ENCODE measurements at places on chromosomes 1 and 21. TPM values are rescaled to one million over a fixed set of nuclear protein-coding genes. Genes with fewer than 3 reads are reported as not detected.

- no peak for DNase-seq
These were observed 26.8 kb downstream of the NFIA start for GRCh38 chr1:61109158-61109557.

The OLIG2 gene
- polyA plus RNA-seq, result not detected

DNA sequence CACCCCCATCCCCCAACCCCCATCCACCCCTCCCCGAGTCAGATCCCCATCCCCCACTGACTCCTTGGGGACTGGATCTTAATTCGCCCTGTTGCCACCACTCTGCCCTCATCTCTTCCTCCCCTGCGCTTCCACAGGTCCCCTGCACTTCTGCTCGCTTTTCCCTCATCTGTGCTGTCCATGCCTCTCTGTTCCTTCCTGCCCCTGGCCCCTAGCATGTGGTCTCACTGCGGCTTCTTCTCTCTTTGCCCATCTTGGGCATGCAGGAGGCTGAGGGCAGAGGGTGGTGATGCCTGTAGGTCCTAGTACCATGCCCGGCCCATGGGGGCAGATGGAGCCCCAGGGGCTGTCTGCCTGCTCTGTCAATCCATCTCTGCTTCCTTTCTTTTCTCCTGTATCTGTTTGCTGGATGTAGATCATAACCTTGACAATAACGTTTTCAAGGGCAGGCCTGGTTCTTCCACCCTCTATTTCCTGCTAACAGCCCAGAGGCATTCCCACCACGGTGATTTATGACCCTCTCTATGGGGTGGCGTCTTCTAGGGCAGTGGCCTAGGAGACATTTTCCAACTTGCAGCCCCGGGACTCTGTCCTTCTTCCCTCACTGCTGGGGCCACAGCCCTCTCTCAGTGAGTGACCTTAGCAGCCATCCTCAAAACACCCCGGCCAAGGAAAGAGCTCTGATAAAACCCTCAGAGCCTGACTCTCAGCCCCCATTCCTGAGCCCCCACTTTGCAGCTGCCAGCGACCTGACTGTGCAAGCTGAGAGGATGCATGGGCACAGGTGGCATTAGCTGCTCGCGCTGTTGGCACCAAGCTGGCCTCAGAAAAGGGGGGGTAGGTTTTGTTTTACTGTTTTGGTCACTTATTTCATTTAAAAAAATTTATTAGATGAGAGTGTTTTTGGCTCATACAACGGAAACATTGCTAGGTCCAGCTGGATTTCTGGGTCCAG is 33.9 kb downstream of the TMEM51 start:
- no peak for DNase-seq

GRCh38 chr1:3777647-3778589 is 5.4 kb downstream of the SMIM1 start:
- no peak for DNase-seq

- no peak for DNase-seq
These were observed 100.0 kb upstream of the HNRNPU start for GRCh38 chr1:244964112-244964971.

GRCh38 chr21:26719750-26720149 is 125.5 kb downstream of the ADAMTS1 start:
- no peak for DNase-seq

The ZNF683 gene
- not detected for polyA plus RNA-seq

DNA sequence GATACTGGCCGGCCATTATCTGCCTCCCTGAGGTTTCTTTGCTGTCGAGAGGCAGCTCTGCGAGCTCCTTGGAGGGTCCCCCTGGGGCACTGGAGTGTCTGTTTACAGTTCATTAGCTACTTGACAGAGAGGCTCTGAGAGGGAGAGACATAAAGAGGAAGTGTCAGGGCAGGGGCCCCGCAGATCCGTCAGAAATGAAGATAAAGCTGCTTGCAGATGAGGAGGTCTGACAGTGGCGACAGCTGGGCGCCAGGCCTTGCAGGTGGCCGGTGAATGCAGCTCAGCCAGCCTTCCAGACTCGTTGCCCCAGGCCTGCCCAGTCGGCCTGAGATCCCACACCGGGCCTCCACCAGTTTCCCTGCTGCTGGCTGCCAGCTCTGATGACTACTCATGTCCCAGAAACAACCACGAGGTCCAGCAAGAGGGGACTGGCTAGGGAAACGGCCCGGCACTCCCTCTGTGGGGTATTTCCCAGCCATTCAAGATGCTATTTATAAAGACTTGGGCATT is 84.7 kb downstream of the DISP3 start:
- no peak for DNase-seq

The TAGLN2 gene
- 1,259 TPM for polyA plus RNA-seq

DNA sequence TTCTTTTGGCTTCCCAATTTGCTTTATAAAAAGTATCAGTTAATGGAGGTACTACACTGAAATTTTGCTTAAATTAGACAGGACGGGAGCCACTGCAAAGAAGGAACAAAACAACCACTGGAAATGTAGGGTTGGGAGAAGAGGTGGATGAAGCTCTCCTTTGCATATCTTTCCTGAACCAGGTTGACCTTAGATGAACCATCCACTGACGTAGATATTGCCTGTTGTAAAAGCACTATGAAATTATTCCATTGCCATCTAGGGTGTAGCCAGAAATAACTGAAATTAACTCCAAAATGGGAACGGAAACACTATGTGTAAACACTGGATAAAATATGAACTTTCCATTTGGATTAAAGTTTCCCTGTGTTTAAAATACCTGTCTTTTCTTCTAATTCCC is 1.2 kb upstream of the ABL2 start:
- no peak for DNase-seq

- no peak for DNase-seq
These were observed 63.1 kb downstream of the PTGFR start for GRCh38 chr1:78553859-78554258.

The HIVEP3 gene
- 1.2 TPM for polyA plus RNA-seq

DNA sequence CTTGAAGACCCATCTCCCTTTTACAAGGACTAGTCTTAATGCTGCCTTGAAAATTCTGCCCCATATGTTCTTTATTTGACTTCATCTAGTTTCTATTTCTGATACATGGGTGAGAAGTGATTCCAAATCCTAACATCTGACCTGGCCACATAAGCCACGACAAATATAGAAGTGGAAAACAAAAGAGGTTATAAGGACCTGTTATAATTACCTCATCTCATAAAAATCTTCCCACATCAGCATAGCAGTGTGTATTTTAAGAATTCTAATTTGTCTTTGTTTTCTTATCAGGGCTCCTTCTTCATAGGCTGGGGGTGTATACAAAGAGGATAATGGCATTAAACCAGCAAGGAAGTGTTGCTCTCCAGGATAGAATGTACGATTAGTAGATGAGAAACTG is 1007.4 kb downstream of the TTLL7 start:
- DNase-seq, result no peak

The AGMAT gene
- not detected for polyA plus RNA-seq

The BATF3 gene
- polyA plus RNA-seq, result 15.1 TPM

The NBPF10 gene
- polyA plus RNA-seq, result 0.10 TPM

DNA sequence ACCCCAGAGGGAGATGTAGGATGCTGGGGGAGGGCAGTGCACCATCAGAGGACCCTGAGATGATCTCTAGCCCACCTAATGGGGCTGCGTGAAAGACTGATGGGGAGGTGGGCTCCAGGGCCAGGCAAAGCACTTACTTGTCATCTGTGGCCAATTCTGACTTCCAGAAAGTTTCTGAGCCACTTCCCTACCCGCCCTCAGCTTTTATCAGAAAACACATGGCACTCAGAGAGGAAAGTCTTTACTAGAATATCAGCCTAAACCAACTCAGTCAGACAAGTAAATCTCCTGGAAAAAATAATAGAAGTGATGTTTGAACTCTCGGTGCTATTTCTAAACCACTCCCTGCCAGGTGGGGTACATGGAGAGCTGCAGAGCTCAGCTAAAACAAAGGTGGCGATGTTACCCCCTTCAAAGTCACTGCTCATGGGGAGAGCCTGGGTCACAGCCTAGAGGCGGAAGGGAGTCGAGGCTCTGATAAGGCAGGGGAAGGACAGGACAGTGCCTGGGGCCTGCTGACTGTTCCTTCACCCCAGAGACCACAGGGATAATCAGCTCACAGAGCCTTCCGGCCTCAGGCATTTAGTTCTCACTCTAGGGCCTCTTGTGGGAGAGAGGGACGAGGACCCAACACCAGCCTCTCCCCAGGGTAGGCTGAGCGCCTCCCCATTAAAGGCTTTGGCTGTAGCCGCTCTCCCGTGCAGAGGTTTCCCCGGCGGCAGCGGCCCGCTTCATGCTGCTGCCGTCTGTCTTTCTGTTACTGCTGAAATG is 14.2 kb downstream of the SMIM12 start:
- DNase-seq, result no peak

The IGSF9 gene
- polyA plus RNA-seq, result 0.03 TPM

- DNase-seq, result no peak
These were observed 114.6 kb upstream of the NEK7 start for GRCh38 chr1:198042168-198042567.

GRCh38 chr21:31665397-31665796 is 5.9 kb downstream of the SOD1 start:
- DNase-seq, result no peak

- DNase-seq, result no peak
These were observed 113.6 kb downstream of the HLCS start for GRCh38 chr21:36852864-36853263.

The HAO2 gene
- polyA plus RNA-seq, result not detected

DNA sequence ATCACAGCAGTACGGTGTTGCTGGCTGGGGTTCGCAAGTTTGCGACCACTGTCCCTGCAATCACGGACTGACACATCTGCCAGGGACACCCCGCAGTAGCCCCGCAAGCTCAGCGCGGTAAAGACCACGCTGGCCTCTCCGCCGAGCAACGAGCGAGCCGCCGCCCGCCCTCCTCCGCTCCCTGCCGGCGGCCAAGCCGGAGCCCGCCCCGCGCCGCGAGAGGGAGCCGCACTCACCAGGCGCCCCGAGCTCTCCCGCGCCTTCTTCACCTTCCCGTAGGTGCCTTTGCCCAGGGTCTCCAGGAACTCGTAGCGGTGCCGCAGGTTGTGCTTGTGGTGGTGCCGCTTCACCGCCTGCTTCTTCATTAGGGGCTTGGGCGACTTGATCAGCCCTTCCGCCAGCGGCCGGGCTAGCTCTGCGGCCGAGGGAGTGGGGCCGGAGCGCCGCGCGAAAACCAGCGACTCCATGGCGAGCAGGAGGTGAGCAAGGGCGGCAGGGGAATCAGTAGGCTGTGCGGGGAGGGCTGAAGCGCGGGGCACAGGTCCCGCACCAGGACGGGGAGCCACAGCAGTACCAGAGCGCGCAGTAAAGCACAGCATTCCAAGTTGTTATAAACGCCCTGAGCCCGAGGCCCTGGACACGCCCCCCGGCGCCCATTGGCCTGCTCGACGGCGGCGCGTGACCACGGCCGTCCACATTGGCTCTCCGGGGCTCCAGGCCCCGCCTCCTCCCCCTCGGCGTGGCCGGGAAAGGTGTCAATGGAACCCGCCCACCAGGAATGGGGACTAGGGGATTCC is at the start of gene NUAK2:
NUAK2 (minus strand) TSS at position 584 of the 797 bp plus-strand sequence; CDS start at position 467, 117 bp downstream.
- DNase-seq, result peak; percentile 77

The ANGPTL1 gene
- not detected for polyA plus RNA-seq

- DNase-seq, result no peak
These were observed 43.4 kb downstream of the RSPH1 start for GRCh38 chr21:42452401-42453223.

GRCh38 chr1:9850442-9851162 is 26.8 kb upstream of the CLSTN1 start:
- no peak for DNase-seq

DNA sequence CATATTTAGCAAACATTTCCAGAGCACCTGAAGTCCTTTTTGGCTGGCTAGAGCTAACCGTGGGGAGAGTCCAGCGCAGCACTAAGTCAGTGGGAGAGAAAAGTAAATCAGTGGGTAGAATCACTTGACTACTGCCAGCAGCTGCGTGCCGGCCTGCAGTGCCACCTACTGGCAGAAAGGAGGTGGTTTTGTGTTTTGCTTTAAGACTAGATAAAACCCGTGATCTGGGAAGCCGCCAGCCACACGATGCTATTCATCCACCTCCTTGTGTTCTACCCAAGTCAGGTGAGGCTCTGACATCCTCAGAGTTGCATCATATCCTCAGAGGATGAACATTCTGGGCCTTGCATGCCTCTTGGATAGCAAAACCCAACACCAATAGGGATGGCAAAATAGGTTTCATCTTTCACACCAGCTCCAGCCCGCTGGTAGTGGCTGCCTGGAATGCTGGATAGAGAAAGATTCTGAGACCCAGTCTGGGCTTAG is 14.1 kb upstream of the HEYL start:
- DNase-seq, result peak; percentile 54

DNA sequence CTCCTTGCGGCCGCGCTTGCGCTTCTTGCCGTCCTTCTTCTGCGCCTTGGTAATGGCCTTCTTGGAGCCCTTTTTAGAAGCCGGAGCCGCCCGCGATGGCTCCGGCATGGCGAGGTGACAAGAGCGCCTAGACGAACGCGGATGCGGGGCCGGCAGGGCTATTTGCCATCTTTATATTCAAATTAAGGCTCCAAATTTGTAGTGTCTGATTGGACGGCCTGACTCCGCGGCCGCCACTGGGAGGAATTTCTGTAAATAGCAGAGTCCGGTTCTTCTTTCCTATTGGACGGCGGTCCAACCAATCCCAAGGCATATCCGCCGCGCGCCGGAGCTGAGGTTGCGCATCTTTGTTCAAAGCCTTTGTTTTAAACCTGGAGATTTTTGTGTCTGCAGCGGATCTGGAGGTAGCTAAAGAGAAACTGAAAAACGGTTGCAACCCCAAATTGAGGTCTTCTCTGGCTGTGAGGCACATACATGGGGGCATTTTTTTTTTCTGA is 22.6 kb upstream of the RNF187 start:
- DNase-seq, result peak; percentile 54

The KLHDC7A gene
- not detected for polyA plus RNA-seq

DNA sequence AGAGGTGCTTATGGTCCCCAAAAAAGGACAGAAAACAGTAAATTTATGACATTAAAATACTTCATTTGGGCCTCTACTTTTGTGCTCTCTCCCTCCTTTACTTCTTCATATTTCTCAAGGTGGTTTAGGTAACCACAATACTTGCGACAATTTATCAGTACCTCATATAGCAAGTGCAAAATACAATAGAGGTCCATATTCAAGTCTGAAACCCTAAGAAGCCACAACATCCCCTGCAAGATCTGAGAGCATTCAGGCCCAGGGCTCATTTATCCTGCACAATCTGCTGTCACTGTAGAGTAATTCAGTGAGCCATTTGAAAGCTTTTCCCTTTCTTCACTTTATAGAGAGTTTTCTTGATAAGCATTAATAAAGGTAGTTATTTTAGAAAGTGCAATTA is 24.2 kb upstream of the ATP6V1G3 start:
- no peak for DNase-seq

The GPR37L1 gene
- polyA plus RNA-seq, result not detected

- no peak for DNase-seq
These were observed 42.4 kb downstream of the NENF start for GRCh38 chr1:212475151-212475550.

- DNase-seq, result no peak
These were observed 50.8 kb downstream of the CHD5 start for GRCh38 chr1:6129313-6129712.

The LEPROT gene
- polyA plus RNA-seq, result 20.6 TPM

The GUCA2A gene
- polyA plus RNA-seq, result not detected

GRCh38 chr1:162204129-162204822 is 134.8 kb downstream of the NOS1AP start:
- no peak for DNase-seq

GRCh38 chr1:7587108-7587772 is 183.9 kb upstream of the VAMP3 start:
- no peak for DNase-seq

The UBASH3A gene
- polyA plus RNA-seq, result not detected
